ENCODE measurements at places on chromosomes 5 and 9. TPM values are rescaled to one million over a fixed set of nuclear protein-coding genes. Genes with fewer than 3 reads are reported as not detected.

- peak; percentile 99 for DNase-seq
Measured at GRCh38 chr5:133240425-133241091, 188.7 kb downstream of the HSPA4 start.

DNA sequence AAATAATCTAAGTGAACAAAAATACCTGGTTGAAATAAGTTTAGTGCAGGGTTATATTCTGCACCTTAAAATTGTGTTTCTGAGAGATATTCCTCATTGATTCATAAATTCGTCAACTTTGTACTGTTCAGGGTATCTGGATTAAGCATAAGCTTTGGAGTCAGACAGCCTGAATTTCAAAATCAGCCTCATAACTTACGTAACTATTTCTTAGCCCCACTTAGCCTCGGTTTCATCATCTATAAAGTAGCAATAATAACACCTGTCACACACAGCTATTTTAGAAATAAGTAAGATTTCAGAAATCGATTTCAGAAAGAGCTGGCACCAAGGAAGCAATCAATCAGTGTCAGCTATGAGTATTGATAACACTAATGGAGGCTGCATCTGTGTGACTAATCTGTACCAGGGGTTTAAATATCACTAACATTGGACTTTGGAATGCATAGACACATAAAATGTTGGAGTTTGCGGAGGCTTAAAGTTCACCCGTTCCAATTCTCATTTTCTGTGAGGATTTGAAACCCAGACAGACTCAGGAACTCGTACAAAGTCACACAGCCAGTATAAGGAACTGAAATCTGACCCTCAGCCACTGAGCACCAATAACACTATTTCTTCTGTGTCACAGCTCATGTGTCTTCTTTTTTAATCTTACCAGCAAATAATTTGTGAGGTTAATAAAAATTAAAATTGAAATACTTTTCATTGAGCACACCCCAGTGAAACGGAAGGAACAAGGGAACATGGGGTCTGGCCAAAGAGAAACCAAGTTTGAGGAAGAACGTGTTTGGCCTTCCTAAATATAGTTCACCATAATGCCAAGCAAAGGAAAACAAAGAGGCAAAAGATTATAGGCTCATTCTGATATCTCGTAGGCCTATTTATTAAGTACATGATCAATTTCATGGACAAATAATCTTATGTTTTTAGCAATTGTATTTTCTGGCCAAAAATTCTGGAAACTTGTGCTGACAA is 194.4 kb upstream of the PTGER4 start:
- no peak for DNase-seq

GRCh38 chr5:141734501-141735229 is 52.6 kb upstream of the ARAP3 start:
- DNase-seq: peak; percentile 61

- DNase-seq: peak; percentile 73
Measured at GRCh38 chr5:33441241-33442177, 744 bp downstream of the TARS1 start.

- no peak for DNase-seq
Measured at GRCh38 chr9:131270171-131271015, 5.9 kb downstream of the FAM78A start.

Gene RABEPK
- polyA plus RNA-seq: 43.9 TPM
